ENCODE measurements at places on chromosomes 5 and 9.

DNA sequence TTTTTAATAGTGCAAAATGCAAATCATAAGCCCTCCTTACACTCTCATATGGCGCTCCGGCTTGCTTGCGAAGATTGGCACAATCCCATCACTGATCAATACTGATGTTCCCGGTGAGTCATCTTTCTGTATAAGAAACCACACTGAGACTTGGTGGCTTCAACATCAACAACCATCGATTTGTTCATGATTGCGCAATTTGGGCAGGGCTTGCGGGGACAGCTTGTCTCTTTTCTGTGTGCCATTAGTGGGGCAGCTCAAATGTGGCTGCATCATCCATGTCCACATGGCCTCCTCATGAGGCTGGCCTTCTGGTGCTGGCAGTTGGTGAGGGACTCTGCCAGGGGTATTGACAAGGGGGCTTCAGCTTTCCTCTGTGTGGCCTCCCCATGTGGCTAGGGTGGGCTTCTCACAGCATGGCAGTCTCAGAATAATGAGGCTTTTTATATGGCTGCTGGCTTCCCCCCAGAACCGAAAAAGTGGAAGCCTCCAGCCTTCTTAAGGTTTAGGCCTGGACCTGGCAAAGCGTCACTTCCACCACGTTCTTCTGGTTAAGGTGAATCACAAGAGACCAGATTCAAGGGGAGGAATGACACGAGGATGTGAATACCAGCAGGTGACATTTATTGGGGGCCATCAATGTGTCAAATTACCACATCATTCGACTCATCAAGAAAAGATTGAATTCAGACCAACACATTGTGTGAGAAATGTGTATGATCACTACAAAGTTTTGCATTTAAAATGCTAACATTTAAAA lies 79.5 kb upstream of the NFIL3 start:
- DNase-seq, result no peak

- DNase-seq, result no peak
These were observed 27.5 kb upstream of the SLC2A8 start for GRCh38 chr9:127369428-127369827.

GRCh38 chr9:107242073-107243030 lies 40.7 kb upstream of the RAD23B start:
- DNase-seq, result no peak

- DNase-seq, result no peak
These were observed 53.2 kb downstream of the ENC1 start for GRCh38 chr5:74587300-74587699.

DNA sequence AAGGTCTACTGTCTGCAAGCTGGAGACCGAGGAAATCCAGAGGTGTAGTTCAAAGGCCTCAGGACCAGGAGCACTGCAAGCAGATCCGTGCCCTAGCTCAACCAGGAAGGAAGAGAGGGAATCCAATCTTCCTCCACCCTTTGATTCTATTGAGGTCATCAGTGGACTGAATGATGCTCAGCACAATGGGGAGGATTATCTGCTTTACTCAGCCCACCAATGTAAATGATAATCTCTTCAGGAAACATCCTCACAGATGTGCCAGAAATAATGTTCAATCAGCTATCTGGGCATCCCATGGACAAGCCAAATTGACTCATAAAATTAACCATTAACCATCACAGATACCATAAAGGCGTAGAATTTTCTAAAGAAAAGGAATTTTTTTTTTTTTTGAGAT lies 92.0 kb downstream of the BASP1 start:
- no peak for DNase-seq

DNA sequence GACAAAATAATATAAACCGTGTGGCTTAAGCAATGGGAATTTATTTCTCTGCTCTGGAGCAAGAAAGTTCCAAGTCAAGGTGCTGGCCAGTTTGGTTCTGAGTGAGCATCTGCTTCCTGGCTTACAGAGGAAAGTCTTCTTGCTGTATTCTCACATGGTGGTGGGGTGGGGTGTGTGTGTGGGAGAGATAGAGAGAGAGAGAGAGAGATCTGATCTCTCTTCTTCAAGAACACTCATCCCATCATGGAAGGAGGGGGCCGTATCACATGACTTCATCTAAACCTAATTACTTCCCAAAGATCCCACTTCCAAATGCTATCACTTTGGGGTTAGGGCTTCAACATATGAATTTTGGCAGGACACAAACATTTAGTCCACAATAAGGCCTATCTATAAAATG lies 91.2 kb downstream of the PRR16 start:
- DNase-seq, result no peak

GRCh38 chr9:105425816-105426433 lies 21.9 kb upstream of the FSD1L start:
- no peak for DNase-seq

GRCh38 chr5:3375586-3376311 lies 219.9 kb upstream of the IRX1 start:
- no peak for DNase-seq

- no peak for DNase-seq
These were observed 60.2 kb upstream of the PIP5K1B start for GRCh38 chr9:68644831-68645230.

GRCh38 chr9:107723015-107723414 lies 233.4 kb upstream of the KLF4 start:
- DNase-seq, result no peak

- DNase-seq, result no peak
These were observed 36.2 kb downstream of the IRF1 start for GRCh38 chr5:132454361-132454760.

- DNase-seq, result no peak
These were observed 130.7 kb upstream of the TAF11L2 start for GRCh38 chr5:17367256-17367840.

GRCh38 chr9:4585135-4585534 lies 77.0 kb upstream of the PLPP6 start:
- no peak for DNase-seq

GRCh38 chr5:135934939-135935338 lies 19.8 kb downstream of the LECT2 start:
- DNase-seq, result no peak

- DNase-seq, result no peak
These were observed 185.3 kb downstream of the SAXO1 start for GRCh38 chr9:18847576-18848275.

- DNase-seq, result no peak
These were observed 248.6 kb downstream of the RFX3 start for GRCh38 chr9:3277200-3277599.

GRCh38 chr5:83922699-83923098 lies 202.0 kb upstream of the HAPLN1 start:
- DNase-seq, result no peak

DNA sequence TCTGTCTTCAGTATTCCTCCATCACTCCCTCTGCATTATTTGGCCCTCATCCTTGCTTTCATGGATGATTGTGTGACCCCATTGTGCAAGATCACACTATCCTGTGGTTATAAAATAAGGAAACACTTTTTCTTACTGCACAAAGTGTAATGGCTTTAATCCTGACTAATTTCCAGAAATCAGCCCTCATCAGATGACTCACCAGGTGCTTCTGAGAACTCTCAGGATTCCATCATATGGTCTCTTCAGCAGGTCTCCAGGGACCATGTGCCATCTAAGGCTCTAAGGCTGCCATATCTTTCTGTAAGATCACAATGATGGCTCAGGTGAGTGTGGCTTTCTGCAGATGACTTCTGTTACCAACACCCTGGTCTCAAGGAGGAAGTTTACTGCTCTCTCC lies 27.3 kb upstream of the FER start:
- DNase-seq, result no peak

GRCh38 chr9:33297432-33297831 lies 7.1 kb downstream of the NFX1 start:
- no peak for DNase-seq

GRCh38 chr5:169153405-169153804 lies 147.5 kb downstream of the SLIT3 start:
- DNase-seq, result no peak

DNA sequence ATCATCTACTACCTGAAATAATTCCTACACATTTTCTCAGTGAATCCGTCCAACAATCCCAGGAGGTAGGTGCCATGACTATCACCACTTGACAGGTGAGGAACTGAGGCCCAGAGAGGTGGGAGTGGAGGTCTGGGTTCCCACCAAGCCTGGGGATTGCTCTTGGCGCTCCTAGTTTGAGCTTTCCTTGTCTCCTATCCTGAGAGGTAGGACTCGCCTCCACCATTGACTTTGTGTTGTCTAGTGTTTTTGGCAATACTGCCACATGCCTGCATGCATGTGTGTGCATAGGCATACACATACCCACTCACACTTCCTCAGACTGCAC lies 6.3 kb upstream of the NTNG2 start:
- DNase-seq, result no peak

GRCh38 chr5:172846677-172847076 lies 12.6 kb downstream of the ERGIC1 start:
- no peak for DNase-seq

DNA sequence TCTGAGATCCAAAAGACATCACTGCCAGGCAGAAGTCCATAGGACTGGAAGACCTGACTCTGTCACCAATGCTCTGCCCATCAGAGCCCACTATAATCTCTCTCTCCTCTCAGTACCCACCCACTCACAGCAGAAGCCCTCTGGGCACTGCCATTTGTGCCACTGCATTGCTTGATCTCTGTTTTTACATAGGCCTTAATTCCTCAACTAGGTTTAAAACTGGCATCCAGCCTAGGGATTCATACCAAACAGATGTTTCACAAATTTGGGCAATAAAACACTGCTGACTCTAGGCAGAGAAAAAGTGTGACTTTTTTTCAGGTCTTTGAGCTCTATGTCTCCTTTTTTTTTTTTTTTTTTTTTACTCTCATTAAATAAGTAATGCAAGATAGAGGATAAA lies 91.1 kb upstream of the RANBP3L start:
- no peak for DNase-seq

DNA sequence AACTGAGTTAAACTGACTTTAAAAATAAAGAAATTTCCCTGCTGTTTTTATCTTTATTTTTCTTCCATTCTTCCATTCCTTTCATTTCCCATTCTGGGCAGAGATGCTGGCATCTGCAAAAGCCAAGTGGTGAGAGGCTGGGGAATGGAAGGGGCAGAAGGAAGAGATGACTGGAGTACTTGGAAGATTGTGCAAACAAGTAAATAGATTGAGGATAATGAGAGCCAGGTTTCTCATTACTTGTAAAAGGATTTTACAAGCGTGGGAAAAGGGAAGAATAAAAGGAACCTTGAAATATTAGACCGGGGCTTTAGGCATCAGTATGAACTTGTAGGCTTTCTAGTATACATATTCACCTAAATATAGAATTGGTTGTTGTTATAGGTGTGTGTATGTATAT lies 341.2 kb downstream of the CAAP1 start:
- no peak for DNase-seq

GRCh38 chr9:134053941-134054761 lies 13.7 kb downstream of the BRD3 start:
- peak; percentile 8 for DNase-seq

- no peak for DNase-seq
These were observed 20.0 kb downstream of the STC2 start for GRCh38 chr5:173308226-173308625.

DNA sequence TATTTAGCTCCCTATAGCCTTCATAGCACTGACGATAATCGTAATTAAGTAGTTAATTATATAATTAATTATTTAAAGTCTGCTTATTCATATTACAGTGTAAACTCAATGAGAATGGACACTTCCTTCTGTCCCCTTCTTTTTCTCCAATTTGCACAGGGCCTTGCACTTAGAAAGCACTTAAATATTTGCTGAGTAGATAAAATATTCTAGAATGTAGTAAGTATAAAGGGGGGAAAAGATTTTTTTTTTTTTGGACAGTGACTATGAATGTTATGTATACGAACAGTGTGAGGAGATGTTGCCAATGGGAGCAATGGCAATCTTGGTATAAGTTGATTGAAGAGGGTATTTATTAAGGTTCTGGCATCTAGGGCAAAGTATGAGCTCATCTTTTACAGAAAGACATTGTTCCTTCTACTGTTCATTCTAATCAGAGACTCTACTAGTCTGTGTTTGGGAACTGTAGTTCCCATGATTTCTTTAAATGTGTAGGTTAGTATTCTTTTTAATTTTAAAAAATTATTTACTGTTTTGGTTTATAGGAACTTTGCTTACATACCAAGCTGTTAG lies 49.4 kb downstream of the YTHDC2 start:
- no peak for DNase-seq

All from activated naive CD4-positive, alpha-beta T cell treated with anti-CD3 and anti-CD28 coated beads, Interleukin-2, amount 50 U/mL, for 16 hours (primary cell).